ENCODE measurements at places on chromosomes 4 and X.
A peak's percentile ranks its signal among the peaks of the same experiment; 100 is the strongest.

- no peak for DNase-seq
Measured at GRCh38 chr4:109406337-109406931, 27.2 kb upstream of the SEC24B start.

DNA sequence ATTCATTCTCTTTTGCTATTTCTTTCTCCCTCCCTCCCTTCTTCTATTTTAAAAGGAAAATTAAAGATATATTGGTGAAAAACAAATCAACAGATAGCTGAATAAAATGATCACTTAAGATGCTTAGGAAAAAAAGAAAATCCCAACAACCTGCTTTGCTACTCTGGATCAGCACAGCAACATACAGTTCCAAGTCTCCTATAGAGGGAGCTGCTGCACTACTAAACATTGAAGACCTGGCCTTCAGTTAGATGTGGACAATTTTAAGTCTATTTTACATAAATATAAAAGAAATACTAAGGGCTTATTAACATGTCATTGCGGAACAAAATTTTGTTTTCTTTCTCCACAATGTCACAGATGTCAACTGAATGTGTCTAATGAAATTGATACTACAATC lies 226.4 kb downstream of the MAGEB5 start:
- no peak for DNase-seq

DNA sequence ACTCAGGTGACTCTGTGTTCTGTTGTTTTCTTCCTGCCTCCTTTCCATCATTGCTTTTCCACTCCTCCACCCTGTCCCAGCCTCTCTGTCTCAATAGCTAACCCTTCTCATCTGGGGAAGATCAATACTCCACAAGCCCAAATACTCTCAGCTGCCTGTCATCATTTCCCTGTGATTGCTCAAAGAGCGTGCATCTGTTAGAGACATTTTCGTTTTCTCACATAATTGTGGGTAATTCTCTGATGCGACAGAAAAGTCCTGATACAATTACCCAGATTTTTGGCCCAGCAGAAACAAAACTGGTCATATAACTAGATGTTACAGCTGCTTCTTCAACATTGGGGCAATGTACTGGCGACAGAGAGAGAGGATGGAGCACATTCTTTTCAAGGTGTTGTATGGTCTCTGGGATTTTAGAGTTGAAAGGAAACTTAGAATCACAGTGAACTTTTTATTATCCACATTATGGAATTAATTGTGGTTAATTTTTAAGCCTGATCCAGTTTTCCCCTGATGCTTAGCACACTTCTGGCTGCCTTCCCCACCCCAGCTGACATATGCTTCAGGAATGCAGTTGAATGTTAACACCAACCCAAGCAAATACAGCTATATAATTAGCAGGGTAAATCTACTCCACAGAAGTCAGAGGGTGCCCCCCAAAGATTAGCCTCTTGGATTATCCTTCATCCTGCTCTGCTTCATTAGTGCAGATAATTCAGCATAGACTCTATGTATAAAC lies 171.4 kb upstream of the ANXA3 start:
- DNase-seq, result no peak

DNA sequence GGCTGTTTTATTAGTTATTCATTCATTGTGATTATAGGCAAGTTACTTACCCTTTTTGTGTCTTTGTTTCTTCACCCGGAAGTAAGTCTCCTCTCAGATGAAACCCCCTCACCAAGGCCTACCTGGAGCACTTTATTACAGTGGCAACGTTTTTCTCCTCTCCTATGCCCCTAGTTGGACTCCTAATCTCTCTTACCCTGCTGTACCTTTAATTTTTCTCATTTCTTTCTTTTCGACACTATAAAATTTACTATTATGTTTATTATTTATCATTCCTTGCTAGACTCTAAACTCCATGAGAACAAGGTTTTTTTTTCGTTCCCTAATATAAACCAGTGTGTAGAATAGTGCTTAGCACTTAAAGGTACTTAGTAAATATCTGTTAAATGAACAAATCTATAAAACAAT lies 17.5 kb downstream of the STAP1 start:
- no peak for DNase-seq

GRCh38 chr4:40874901-40875300 lies 125.1 kb downstream of the NSUN7 start:
- no peak for DNase-seq

GRCh38 chr4:76987153-76987591 lies 37.6 kb downstream of the SEPTIN11 start:
- DNase-seq, result no peak

GRCh38 chr4:36237366-36238313 lies 6.7 kb downstream of the ARAP2 start:
- peak; percentile 78 for DNase-seq
